Hepatic stellate cell (primary cell): ENCODE measurements at places on chromosomes 7 and 10.

DNA sequence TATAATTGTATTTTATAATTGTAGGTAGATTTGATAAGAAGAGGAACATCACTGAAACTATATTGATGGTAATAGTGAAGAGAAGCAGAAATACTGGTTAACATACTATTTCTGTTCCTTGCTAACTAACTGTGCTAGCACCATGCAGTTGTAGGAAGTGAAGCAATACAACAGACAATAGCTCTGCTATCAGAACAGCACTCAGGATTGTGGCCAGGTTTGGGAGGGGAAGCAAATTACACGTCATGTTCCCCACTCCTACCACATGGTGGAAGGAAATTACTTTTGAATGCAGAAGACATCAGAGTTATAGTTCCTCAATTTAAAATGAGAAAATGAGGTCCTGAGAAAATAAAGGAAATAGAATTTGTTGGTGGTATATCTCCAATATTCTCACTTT lies 151.1 kb downstream of the DGKB start:
- DNase-seq, result no peak

- DNase-seq, result no peak
Measured at GRCh38 chr10:86333826-86334487, 32.6 kb downstream of the GRID1 start.

GRCh38 chr7:157601530-157601929 lies 264.7 kb downstream of the DNAJB6 start:
- no peak for DNase-seq

DNA sequence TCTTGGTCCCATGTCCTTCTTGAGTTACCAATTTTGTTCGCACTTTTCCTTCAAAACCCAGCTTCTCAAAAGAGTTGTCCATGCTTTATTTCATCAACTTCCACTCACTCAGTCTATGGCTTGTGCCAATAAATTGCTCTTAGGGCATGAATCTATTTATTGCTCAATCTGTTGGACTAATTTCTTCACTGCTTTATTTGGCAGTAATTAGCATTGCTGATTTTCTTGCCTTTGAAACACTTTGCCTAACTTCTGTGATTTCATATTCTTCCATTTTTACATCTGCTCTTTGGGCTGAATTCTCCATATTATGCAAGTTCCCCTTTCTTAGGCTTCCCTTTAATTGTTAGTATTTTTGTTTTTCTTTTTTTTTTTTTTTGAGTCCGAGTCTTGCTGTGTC lies 16.8 kb downstream of the DLD start:
- DNase-seq, result no peak

DNA sequence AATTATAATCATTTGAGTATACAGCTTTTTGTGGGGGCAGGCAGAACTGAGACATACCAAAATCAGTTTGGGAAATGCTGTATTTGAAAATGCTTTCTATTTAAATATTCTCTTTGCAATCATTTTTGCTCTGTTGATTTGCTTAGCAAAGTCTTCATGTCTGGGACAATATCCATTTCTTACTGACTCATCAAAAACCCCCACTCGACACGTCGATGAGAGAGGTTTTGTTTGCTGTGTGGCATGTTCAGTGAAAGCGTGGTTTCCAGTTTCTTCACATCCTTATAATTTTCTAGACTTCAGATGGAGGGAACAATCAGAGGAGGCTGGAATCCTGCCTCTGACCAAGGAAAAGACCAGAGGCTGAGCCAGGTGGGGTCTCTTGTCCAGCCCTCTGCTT lies 28.9 kb downstream of the HTRA1 start:
- DNase-seq, result no peak

GRCh38 chr10:58319599-58319998 lies 15.2 kb upstream of the UBE2D1 start:
- DNase-seq, result no peak

GRCh38 chr7:112147793-112148361 lies 58.3 kb downstream of the DOCK4 start:
- DNase-seq, result no peak

GRCh38 chr10:81179805-81180452 lies 642.2 kb downstream of the SH2D4B start:
- no peak for DNase-seq

- DNase-seq, result no peak
Measured at GRCh38 chr7:158700008-158700407, 4.6 kb downstream of the NCAPG2 start.

- no peak for DNase-seq
Measured at GRCh38 chr7:115680921-115681320, 349.6 kb downstream of the TFEC start.

- no peak for DNase-seq
Measured at GRCh38 chr10:37947526-37947925, 28.9 kb downstream of the ZNF25 start.

DNA sequence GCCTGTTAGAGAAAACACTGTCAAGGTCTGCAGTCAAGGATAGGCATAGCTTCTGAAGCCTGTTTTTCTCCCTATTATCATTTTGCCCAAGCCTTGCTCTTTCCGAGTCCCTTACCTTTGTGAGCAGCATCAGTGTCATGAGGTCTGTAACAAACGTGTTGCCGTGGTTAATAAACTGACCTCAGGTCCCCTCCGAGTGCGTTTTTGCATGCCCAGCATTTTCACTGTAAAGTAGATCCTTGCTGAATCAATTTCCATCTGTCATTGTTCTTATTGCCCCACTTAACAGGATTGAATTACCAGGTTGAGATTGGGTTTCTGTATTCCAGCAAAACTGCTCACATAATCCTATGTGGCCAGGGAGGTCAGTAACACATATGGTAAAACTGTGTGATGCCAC lies 110.3 kb downstream of the ZNF248 start:
- DNase-seq, result no peak

DNA sequence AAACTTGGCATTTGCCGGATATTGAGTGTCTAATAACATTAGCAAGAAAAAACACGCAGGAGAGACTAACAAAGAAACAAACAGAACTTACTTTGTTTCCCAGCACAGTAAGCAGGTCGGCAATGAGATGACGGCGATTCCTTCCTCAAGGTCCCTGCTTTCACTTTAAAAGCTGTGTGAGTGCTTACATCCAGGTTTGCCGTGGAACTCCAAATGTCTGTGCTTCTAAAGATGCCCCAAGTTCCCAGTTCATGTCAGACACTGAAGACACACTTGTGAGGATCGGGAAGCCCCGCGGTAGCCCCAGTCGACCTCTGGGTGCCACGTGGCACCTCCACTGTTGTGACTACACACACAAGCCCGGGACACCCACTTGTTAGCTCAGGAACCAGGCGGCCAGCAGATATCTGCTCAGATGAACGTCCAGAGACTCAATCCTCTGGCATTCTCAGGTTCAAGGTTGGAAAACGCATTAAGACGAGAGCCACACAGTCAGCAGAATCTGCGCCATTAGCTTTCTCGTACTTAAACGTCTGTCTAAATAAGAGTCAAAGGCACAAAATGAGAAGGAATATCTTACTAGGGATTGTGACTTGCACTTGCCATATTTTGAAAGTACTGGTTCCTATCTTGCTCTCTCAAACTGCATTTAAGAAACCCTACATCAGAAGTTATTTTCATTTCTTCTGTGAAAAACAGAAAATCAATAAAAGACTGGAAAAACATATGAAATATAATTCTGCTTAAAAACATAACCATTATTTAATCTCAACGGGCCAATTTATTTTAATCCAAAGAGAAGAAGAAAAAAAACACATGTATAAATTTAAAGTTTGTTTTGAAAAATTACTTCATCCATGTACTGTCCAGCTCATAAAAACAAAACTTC lies 207.6 kb upstream of the KLF14 start:
- DNase-seq, result no peak

GRCh38 chr7:17625043-17625442 lies 315.3 kb downstream of the SNX13 start:
- peak; percentile 52 for DNase-seq

DNA sequence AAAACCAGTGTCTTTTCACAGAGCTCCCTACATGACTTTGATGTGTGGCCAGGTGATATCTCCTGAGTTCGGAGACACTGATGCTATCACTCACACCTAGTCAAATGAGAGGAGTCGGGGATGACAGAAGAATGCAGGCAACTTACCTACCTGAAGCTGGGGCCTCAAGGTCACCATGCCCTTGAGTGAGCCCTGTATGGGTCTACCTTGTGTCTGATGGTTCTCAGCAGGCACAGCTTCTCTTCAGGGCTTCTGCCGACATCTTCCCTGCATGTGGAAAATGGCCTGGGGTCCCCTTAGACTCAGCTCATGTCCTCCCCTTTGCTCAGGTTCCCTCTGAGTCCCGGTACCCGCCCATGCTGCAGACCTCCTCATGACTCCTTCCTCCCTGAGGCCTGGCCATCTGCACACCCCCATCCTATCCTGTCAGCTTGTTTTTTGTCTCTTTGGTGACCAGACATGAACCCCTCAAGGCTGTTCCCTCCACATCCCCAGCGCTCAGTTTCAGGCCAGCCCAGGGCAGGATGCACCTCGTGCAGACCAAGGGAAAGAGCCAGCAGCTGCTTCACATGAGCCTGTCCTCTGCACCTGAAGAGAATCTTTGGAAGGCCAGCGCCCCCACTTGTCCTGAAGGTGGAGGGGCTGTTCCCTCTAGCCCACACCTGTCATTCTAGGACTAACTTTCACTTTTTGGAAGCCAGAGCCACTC lies 74.6 kb upstream of the GDF10 start:
- no peak for DNase-seq

DNA sequence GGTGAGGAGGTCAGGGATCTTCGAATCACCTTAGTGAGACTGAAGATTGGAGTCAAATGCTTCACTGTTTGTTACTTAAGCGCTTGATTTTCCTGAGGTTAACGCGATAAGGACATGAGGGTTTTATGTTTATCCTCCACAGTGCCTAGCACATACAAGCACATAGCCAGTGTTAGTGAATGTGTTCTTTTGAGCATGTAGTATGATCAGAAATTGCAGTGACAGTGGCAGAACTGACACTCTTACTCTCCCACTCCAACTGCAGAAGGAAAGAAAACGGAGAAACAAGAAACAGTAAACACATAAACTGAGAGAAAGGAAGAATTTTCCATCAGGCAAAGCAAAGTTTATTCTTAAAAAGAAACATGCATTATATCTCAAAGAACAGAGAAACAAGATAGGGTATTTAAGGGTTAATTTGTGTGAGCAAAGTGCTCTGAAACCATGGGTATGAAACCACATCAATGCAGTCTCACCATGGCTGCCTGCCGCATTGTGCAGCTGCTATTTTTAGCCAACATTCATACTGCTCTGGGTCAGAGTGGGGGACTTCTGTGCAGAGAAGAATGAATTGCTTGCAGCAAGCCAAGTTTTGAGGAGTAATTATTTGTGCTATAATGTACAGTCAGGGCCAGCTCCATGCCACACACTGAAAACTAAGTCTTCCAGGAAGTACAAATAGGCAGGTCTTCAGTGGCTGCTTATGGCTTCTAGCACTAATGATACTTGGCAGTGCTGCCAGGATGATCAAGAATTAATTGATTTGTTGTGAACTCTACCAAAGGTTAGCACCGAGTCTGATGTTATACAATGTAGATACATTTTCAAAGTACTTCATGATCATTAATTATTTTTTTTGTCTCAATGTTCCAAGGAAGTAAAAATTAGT lies 152.0 kb downstream of the MACC1 start:
- DNase-seq, result peak; percentile 21

DNA sequence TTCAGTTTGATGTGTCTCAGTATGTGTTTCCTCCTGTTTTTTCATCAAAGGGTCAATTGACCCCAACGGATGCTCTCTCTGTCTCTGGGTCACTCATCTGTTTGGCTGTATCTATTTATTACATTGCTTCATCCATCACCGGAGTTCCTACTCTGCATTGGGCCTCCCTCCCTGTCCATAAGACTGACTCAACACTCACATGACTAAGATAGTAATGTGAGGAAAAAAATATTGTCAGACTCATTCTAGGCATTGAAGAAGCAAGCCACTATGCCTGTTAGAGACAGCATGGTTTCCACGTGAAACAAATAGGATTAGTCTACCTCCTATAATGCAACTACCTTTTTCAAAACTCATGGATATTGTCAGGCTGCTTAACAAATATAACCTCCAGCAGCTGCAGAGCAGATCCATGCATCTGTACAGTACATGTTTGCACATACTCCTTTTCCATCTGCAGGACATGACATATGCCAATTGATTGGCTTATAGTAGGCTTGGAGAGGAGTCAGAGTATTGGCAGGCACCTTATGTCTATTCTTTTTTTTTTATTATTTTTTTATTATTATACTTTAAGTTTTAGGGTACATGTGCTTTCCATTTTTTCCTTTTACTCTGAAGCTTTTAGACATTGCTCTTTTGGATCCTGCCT lies 275.2 kb downstream of the LRRTM3 start:
- DNase-seq, result no peak

DNA sequence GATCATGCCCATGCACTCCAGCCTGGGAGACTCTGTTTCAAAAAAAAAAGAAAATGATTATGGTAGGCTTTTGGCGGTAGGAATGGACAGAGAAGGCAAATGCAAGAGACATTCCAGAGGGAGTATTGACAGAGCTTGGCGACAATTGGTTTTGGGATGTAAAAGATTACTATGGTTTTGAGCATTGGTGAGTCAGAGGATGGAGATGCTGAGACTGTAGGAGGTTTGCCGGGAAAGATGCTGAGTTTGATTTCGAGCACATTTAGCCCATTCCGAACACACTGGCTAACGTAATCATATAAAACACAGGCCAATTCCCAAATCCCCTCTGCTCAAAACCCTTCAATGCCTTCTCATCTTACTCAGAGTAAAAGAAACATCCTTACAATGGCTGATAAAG lies 161.6 kb upstream of the MKLN1 start:
- DNase-seq, result no peak

GRCh38 chr7:151384776-151385625 lies 24.8 kb downstream of the WDR86 start:
- no peak for DNase-seq

DNA sequence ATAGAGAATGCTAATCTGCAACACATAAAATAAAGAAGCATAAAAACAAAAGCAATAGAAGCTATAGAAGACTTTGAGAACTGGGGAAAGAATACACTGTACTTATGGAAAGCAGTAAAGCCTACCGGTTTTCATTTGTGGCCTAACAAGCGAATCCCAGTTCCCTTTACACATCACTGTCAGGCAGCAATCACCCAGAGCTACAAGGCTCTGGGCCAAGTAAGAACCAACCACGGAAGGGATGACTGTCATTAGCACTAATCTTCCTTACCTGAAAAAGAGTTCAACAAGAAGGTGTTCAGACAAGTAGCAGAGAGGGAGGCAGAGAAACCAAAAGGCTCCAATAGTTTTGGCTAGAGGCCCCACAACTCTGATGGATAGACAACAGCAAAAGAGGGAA lies 15.0 kb downstream of the CCDC6 start:
- no peak for DNase-seq

- no peak for DNase-seq
Measured at GRCh38 chr10:101451261-101451660, 97.3 kb downstream of the BTRC start.

GRCh38 chr10:17233286-17233991 lies 5.4 kb downstream of the VIM start:
- no peak for DNase-seq

- DNase-seq, result no peak
Measured at GRCh38 chr10:70603449-70603801, 884 bp upstream of the PRF1 start.
